ENCODE measurements at places on chromosomes 11 and 22.

- DNase-seq: no peak
These were observed 2.7 kb downstream of the CYB5R2 start for GRCh38 chr11:7670641-7671040.

- DNase-seq: no peak
These were observed 37.6 kb downstream of the CELSR1 start for GRCh38 chr22:46499805-46500189.

DNA sequence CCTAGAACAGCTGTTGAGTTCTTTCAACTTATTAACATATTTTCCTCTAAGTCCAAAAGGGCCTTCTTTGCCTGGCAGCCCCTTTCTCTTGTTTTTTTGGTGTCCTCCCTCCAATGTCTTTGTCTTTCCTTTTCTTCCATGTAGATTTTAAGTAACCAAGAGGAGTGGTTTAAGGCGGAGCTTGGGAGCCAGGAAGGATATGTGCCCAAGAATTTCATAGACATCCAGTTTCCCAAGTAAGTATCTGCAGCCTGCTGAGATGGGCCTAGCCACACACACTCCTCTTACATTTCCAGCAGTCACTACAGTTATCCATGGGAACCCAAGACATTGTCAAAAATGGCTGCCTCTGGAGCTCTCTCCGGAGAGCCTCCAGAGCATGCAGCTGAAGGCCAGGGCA is 4.5 kb upstream of the TMA7B start:
- DNase-seq: no peak

DNA sequence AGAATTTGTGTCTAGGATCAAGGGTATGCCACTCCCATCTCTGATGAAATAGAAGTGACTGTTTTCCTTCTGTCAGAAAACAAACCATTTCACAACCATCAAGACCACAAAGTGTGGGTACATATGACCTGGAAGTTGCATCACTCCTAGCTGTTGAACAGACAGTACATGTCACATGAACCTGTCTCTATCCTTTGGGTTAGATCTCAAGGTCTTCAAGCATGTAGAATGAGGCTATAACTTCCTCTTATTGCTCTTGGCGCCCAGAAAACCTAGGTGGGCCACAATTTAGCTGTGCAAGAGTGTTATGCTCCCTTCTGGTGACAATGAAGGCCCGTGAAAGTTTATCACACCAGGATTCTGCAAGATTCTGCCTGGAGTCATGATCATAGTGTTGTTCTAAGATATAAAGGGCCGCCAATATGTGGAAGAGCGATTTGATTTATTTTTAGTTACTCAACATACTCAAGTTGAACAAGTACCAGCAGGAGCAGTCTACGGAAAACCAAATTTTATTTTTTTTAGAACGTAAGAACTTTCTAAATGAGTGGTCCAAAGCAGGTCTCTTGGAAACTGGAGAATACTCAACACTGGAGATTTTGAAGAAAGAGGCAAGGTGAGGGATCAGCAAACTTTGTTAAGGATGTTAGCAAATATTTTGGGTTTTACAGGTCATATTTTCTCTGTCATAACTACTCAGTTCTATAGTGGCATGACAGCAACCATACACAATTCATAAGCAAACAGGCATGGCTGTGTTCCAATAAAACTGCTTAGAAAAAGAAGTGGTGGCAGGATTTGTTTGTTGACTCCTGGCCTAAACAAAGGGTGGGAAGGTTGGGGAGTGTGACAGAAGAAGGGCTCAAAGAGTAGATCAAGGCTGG is 101.8 kb downstream of the USP35 start:
- DNase-seq: no peak

- DNase-seq: no peak
These were observed 7.2 kb downstream of the GRK2 start for GRCh38 chr11:67273260-67273990.

DNA sequence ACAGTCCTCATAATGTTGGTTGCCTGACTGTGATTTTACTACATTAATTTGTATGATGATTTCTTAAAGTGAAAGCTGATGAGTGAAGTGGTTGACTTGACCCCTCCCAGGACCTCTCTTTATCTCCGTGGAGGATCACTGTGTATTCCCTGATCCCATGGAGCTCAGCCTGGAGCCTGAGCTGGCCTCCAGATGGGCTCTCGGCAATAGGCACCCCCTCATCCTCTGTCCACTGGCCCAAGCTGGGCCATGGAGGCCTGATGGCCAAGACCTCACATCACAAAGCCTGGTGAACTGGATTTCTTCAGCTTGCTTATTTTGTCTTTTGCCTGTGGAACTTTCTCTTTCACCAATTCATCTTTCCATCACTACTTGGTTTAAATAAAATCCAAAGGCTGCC is 75.2 kb downstream of the WNT11 start:
- DNase-seq: no peak

- peak; percentile 94 for DNase-seq
These were observed 84.9 kb upstream of the HMGXB4 start for GRCh38 chr22:35172442-35172841.

DNA sequence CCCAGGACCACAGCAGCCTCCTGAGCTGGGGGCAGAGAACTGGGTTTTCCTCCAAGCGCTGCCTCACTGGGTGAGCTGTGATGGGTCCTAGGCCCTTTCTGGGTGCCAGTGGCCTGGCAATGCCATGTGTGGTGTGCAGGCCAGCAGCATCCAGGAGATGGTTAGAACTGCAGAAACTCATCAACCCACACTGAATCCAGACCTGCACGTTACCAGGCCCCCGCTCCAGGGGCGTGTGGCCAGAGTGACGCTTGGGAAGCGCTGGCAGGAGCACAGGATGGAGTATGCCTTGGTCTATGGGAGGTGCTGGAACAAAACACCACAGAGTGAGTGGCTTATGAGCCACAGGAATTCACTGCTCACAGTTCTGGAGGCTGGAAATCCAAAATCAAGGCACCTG is 97.0 kb downstream of the MN1 start:
- no peak for DNase-seq

DNA sequence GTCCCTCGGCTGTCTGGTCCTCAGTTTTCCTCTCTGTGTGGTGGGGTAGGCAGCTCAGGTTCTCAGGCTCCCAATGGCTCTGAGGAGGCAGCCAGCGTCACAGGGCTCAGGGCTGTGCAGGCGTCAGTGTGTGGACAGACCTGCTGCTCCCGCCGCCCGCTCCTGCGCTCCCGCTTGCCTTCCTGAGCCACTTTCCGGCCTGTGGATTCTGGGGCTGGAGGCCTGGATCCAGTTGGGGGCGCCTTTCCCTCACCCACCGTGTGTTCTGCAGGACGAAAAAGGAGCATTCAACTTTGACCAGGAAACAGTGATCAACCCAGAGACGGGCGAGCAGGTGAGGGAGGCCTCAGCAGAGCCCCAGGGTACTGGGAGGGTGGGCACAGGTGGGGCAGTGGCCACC is 14.7 kb downstream of the DPP3 start:
- no peak for DNase-seq

DNA sequence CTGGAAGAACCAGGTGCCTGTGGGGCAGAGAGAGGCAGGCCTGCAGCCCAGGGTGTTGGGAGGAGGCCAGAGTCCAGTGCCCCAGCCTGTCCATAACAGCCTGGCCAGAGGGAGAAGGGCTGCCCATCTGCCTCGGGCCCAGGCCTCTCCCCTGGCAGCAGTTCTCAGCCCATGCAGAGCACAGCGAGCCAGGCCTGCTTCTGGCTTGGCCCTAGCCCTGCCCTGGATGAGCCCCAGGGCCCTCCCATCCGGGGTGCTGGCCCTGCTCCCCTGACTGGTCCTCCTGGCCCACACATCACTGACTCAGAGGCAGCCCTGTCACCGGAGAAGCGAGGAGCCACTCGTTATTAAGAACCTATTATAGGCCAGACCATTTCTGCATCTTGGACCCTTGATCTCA is 19.7 kb upstream of the MYRF start:
- no peak for DNase-seq

GRCh38 chr11:113874581-113875233 is 665 bp downstream of the USP28 start:
- peak; percentile 68 for DNase-seq

GRCh38 chr11:129580278-129580677 is 204.6 kb downstream of the BARX2 start:
- no peak for DNase-seq

DNA sequence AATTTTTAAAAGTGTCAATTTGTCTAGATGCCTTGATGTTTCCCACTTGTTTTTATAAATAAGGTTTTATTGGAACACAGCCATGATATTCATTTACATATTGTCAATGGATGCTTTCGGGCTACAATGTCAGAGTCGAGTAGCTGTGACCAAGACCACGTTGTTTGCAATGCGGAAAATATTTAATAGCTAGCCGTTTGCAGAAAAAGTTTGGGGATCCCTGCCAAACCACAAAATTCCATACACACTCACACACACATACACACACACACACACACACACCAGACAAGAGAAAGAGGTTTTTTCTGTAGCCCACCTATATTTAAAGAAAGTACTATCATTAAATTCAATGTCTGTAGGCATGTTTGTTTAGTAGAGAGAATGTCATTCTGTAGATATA is 58.3 kb downstream of the TYR start:
- no peak for DNase-seq

- no peak for DNase-seq
These were observed 29.8 kb upstream of the EED start for GRCh38 chr11:86214710-86215109.

GRCh38 chr22:45640291-45640940 is 31.2 kb upstream of the ATXN10 start:
- no peak for DNase-seq

DNA sequence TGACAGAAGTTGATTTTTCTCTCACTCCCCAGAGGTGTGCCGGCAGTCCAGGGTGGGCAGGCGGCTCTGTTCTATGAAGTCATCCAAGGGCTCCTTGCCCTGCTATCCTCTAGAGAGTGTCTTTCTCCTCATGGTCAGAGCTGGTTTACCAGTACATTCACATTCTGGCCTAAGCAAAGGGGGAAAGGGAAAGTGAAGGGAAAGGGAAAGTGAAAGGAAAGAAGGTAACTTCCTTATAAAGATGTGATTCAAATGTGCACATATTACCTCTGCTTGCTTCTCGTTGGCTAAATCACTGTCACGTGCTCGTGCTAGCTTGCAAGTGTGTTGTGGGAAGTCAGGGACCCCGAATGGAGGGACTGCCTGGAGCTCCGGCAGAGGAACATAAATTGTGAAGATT is 2.9 kb upstream of the HTATIP2 start:
- DNase-seq: no peak

- peak; percentile 87 for DNase-seq
These were observed 46.4 kb downstream of the MORC2 start for GRCh38 chr22:30922151-30922611.

GRCh38 chr11:117970400-117971024 is 15.7 kb upstream of the IL10RA start:
- no peak for DNase-seq

DNA sequence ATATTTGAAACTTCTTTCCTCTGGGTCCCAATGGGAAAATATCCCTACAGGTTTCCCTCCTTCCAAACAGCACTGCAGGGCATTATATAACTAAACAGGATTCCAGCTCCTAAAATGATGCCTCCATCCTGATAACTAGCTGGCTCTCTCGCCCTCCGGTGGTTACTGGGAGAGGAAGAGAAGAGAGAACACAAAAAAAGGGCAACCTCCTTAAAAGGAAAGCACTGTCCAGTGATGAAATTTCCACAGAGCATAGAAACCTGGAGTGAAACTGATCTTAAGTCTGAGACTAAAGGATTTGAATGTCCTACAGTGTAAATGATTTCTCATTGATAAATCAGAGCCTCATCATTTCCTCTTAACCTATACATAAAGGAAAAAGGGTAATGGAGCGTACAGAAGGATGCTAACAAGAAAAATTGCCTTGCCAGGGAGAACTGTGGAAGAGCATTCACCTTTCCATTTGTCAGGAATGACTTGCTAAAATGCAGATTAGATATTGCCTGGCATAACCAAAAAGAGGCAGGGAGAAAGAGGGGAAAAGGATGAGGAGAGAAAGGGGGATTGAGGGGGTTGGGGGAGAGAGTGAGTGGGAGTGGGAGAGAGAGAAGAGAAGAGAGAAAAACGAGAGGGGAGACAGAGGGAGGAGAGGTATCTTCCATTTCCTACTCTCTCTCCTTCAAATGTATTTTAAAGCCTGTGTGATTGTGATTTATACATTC is 121.3 kb downstream of the APOL5 start:
- DNase-seq: no peak

DNA sequence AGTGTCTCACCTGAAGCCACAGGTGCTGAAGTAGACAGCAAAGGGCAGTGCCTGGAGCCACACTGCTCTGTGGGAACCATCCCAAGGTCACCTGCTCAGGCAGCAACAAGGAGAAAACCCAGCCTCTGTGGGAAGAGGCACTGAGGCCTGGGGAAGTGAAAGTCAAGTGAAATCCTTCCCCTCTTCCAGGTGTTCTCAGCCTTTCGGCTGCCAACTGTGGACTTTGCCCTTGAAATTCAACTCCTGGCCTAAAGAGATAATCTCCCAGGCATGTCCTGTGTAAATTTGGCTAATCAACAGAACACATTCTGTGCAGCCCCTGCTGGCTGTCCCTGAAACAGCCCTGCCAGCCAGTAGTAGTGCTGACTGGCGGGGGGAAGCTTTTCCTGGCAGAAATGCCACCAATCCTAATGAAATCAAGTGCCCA is 112.1 kb downstream of the RPL27A start:
- peak; percentile 91 for DNase-seq

- DNase-seq: no peak
These were observed 781.0 kb downstream of the TBC1D22A start for GRCh38 chr22:47543447-47543846.

DNA sequence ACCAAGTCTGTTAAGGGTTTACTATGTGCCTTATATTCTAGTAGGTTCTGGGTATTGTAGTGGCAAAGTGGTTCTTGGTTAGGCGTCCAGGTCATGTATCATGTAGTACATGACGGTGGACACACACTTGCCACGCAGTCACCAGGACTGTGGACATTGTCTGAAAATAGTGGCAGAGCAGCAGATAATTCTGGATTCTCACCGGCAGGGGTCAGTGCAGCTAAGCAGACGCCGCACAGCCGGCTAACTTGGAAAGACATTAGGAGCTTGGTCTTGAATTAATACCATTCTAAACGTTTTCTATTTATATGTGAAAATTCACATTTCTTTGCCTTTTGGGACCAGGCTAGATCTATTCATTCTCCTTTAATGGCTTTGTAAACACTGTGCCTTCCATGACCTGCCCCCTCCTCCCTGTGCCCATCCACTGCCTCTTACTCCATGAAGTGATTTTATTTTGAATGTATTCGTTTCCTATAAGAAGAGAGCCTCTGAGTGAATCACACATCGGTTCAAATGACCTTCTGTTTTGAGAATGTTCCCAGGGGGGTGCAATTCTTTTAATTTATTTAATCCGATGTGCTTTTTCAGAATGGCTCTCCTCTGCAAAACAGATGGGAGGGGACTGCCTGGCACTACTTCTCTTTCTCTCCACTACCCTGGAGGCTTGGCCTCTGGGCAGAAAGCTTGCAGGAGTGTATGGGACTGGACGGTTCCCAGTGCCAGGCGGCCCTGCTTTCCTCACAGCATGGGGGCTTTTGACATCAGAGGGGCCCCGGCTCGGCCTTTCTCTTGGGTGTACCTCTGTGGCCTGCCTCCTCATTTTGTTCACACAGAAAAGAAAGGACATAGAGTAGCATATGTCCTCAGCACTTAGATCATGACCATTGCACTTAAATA is 378.0 kb downstream of the NTM start:
- DNase-seq: peak; percentile 85

All from NCI-H526 (cell line).